Type B pancreatic cell (in vitro differentiated cells): ENCODE measurements at places on chromosomes 7 and 10. TPM values are rescaled to one million over a fixed set of nuclear protein-coding genes. Genes with fewer than 3 reads are reported as not detected.

GRCh38 chr7:17663061-17663675 lies 277.1 kb downstream of the SNX13 start:
- DNase-seq = no peak
- H3K36me3 ChIP-seq = no peaks in the 10 kb centered on the region
- no peaks in the 10 kb centered on the region for H3K27me3 ChIP-seq
- H3K4me1 ChIP-seq = peaks cover 5% of the 10 kb centered on the region

- no peaks in the 10 kb centered on the region for H3K36me3 ChIP-seq
- DNase-seq = no peak
- no peak overlapping the region for H3K27ac ChIP-seq
- H3K27me3 ChIP-seq = no peaks in the 10 kb centered on the region
- H3K4me1 ChIP-seq = peaks cover 5% of the 10 kb centered on the region
Observed at GRCh38 chr7:48101352-48101751, 12.3 kb downstream of the UPP1 start.

DNA sequence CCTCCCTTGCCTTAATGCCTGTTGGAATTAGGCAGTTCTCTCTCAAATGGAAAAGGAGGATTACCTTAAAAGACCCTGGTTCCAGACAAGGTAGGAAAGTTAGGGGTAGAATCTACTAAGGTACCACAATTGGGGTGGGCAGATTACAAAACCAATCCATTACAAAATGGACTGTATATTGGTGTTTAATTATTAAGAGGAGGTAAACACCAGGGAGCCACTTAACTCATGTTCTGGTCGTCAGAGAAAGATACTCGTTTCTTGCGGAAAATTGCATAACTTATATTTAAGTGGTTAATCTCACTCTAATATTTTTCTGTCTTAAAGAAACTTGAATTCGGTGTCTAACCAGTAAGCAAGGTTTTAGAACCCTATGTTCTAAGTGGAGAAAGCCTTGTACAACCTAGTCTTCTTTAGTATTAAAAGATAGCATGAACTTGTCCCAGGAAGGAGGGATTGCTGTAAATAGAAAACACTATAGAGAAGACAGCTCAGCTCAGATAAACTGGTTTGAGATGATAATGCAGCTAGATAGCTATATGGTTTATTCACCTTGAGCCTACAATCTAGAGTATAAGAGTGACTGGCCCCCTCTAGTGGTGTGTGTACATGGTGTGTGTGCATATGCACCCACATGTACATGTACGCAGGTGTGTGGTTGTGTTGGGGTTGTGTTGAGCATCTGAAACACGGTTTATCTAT lies 58.0 kb upstream of the STRIP2 start:
- no peak overlapping the region for H3K4me3 ChIP-seq
- H3K4me1 ChIP-seq = peaks cover 10% of the 10 kb centered on the region
- no peaks in the 10 kb centered on the region for H3K36me3 ChIP-seq
- DNase-seq = no peak
- no peaks in the 10 kb centered on the region for H3K27me3 ChIP-seq

Gene EMX2
- total RNA-seq = 24.7 and 29.9 TPM in 2 replicates

GRCh38 chr7:17593819-17594419 lies 295.5 kb downstream of the AHR start:
- no peak for DNase-seq
- no peak overlapping the region for H3K4me3 ChIP-seq
- H3K27me3 ChIP-seq = no peaks in the 10 kb centered on the region
- H3K27ac ChIP-seq = no peak overlapping the region
- no peaks in the 10 kb centered on the region for H3K4me1 ChIP-seq
- no peaks in the 10 kb centered on the region for H3K36me3 ChIP-seq

GRCh38 chr7:148458263-148458662 lies 132.3 kb upstream of the C7orf33 start:
- no peak overlapping the region for H3K27ac ChIP-seq
- no peak for DNase-seq
- H3K4me1 ChIP-seq = no peaks in the 10 kb centered on the region
- no peak overlapping the region for H3K4me3 ChIP-seq
- no peaks in the 10 kb centered on the region for H3K27me3 ChIP-seq
